ENCODE measurements at places on chromosomes 4 and X. TPM values are rescaled to one million over a fixed set of nuclear protein-coding genes. Genes with fewer than 3 reads are reported as not detected.

ZFP42 gene
- polyA plus RNA-seq = not detected

TCEAL6 gene
- not detected for polyA plus RNA-seq

TAF7L gene
- not detected for polyA plus RNA-seq

RNF128 gene
- polyA plus RNA-seq = not detected

SPANXN4 gene
- not detected for polyA plus RNA-seq

MAGED4 gene
- polyA plus RNA-seq = not detected

PAGE1 gene
- polyA plus RNA-seq = not detected

SLC10A3 gene
- 35.0 TPM for polyA plus RNA-seq

SSX2B gene
- not detected for polyA plus RNA-seq

ASB9 gene
- polyA plus RNA-seq = 1.6 TPM

IL15 gene
- polyA plus RNA-seq = 0.47 TPM

NKX3-2 gene
- not detected for polyA plus RNA-seq

RTL5 gene
- not detected for polyA plus RNA-seq

ARMCX4 gene
- polyA plus RNA-seq = 0.52 TPM

NUP62CL gene
- polyA plus RNA-seq = 0.57 TPM

TMPRSS11A gene
- polyA plus RNA-seq = not detected

MUC7 gene
- not detected for polyA plus RNA-seq

FAAH2 gene
- 16.7 TPM for polyA plus RNA-seq

CBR4 gene
- polyA plus RNA-seq = 6.9 TPM

CENPE gene
- polyA plus RNA-seq = 0.28 TPM

RAB9B gene
- polyA plus RNA-seq = 0.59 TPM

MAGEA11 gene
- not detected for polyA plus RNA-seq

MAGEA2 gene
- not detected for polyA plus RNA-seq

RNF212 gene
- 6.7 TPM for polyA plus RNA-seq

SMIM43 gene
- polyA plus RNA-seq = not detected

REPS2 gene
- polyA plus RNA-seq = not detected

F8A1 gene
- polyA plus RNA-seq = 77.7 TPM

ZC4H2 gene
- polyA plus RNA-seq = 19.4 TPM

MAGEE2 gene
- polyA plus RNA-seq = not detected

ARHGAP24 gene
- not detected for polyA plus RNA-seq

ASMT gene
- not detected for polyA plus RNA-seq

NUDT10 gene
- not detected for polyA plus RNA-seq

PABPC4L gene
- polyA plus RNA-seq = not detected

MID1 gene
- 0.12 TPM for polyA plus RNA-seq

ARMCX5 gene
- 14.6 TPM for polyA plus RNA-seq

TRIM61 gene
- polyA plus RNA-seq = 0.53 TPM

STOX2 gene
- polyA plus RNA-seq = not detected

TREX2 gene
- polyA plus RNA-seq = 1.6 TPM

NR3C2 gene
- polyA plus RNA-seq = 9.7 TPM

ODAPH gene
- polyA plus RNA-seq = not detected

TRAM1L1 gene
- not detected for polyA plus RNA-seq

AKAP14 gene
- not detected for polyA plus RNA-seq

EIF1AX gene
- 94.4 TPM for polyA plus RNA-seq

MAGEC1 gene
- not detected for polyA plus RNA-seq

FGA gene
- polyA plus RNA-seq = not detected

CAPN6 gene
- not detected for polyA plus RNA-seq

ASB12 gene
- polyA plus RNA-seq = 0.55 TPM

LNX1 gene
- 0.09 TPM for polyA plus RNA-seq

UGT2B10 gene
- polyA plus RNA-seq = not detected

Measured in naive thymus-derived CD4-positive, alpha-beta T cell (primary cell).